ENCODE measurements at places on chromosomes 13 and 19.
A peak's percentile ranks its signal among the peaks of the same experiment; 100 is the strongest.

DNA sequence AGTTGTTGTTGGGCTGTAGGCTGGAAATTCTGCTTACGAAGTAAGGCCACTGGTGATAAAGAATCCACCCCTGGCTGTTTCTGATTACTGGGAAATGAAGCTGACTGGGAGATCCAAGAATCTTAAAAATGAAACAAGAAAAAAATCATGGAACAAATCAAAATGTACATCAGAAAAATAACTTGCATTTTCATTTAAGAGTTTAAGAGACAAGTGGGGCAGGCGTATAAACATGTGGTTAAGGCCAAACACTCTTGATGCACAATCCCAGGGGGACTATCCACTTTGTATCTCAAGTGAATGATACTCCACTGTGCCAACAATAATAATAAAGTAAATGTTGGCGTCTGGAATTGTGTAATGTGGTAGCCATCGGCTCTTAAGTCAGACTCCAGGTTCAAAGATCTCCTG, 24.6 kb downstream of the ZMYM5 start:
- no peak for DNase-seq

DNA sequence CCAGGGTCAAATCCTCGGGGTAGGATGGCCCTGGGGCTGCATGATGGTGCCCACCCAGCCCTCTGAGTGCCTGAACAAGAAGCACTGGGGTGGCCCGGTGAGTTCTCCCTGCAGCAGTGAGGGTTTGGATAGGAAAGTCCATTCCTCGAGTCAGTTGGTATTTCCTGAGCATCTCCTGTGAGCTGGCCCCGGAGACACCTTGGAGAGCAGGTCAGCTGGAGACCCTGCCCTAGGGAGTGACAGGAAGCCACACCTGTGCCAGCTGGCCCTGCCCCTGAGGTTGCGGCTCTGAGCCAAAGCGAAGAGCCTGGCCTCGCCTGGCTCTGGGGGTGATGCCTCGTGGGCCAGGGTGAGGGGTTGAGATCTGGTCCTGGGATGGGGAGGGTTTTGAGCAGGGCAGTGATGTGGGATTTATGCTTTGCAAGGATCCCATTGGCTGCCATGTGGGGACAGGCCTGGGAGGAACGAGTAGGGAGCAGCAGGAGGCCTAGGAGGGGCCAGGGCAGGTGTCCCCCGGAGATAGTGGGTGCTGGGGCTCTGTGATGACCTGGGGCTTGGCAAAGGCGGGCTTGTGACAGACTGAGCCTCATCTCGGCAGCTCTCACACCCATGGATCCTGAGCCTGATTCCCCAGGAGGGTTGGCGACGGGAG, 16.0 kb downstream of the CRTC1 start:
- no peak for DNase-seq

DNA sequence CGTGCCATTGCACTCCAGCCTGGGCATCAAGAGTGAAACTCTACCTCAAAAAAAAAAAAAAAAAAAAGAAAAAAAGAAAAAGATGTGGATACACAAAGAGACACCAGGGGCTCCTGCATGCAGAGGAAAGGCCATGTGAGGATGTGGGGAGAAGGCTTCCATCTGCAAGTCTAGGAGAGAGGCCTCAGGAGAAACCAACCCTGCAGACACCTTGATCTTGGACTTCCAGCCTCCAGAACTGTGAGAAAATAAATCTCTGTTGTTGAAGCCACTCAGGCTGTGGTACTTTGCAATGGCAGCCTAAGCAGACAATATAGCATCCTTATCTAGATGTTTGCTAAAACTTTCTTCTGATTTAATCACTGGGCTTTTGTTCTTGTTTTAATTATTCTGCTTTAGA, 50.3 kb downstream of the POLR1D start:
- DNase-seq, result no peak

GRCh38 chr19:7191946-7192691, 102.1 kb downstream of the INSR start:
- no peak for DNase-seq

- no peak for DNase-seq
Observed at GRCh38 chr19:16141043-16141442, 2.4 kb upstream of the HSH2D start.

GRCh38 chr13:94080527-94080926, 399.0 kb downstream of the DCT start:
- no peak for DNase-seq

- no peak for DNase-seq
Observed at GRCh38 chr19:38535212-38535611, 82.5 kb downstream of the MAP4K1 start.

DNA sequence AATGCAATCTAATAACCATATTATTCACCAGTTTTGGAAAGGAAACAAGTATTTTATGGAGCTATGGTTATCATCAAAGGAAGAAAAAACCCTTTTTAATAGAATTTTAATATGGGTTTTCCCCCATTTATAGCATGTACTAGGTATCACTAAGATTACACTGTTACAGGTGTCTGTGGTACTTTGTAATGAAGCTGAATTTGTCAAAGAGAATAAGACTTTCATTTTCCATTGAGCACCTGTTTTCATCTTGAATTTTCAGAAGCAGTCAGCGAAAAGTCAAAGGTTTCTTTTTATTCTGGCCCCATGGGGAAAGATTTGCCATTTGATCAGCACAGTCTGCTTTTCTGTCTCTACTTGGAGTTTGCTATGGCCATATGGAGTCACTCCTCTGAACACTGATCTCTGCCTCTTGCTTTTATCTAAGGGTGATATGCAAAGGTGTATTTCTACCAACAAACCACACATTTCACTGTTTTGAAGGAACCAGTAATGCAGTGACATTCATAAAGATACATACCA, 590.0 kb downstream of the DCT start:
- DNase-seq, result no peak

GRCh38 chr13:80265348-80265747, 75.6 kb downstream of the SPRY2 start:
- no peak for DNase-seq

GRCh38 chr19:47032171-47032811, 12.7 kb downstream of the NPAS1 start:
- DNase-seq, result peak; percentile 79

DNA sequence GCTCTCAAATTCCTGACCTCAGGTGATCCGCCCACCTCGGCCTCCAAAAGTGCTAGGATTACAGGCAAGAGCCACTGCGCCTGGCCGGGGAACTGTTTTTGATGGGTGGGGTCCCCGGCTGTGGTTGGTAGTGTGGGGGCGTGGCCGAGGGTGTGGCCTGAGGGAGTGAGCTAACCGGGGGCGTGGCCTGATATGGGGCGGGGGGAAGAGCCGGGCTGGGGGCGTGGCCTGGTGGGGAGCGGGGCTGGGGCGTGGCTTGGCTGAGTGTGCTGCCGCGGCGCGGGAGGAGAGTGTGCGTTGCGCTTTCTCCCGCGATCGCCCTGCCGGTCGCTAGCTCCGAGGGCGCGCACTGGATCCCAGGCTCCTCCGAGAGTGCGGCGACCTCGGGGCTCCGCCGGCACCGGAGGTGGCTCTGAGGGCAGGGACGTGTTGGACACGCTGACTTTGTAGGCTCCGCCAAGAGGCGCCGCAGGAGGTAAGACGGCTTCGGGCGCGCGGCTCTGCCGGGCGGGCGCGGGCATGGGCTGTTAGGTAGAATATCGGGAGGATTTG, at the start of gene SPATA13:
SPATA13 (plus strand) TSS at position 263 of the 552 bp plus-strand sequence. CDS start 62,210 bp downstream, outside the sequence.
- DNase-seq, result peak; percentile 83

- DNase-seq, result no peak
Observed at GRCh38 chr19:5844456-5845433, 5.2 kb upstream of the FUT6 start.

- DNase-seq, result no peak
Observed at GRCh38 chr13:19587635-19588300, 26.4 kb upstream of the TPTE2 start.

DNA sequence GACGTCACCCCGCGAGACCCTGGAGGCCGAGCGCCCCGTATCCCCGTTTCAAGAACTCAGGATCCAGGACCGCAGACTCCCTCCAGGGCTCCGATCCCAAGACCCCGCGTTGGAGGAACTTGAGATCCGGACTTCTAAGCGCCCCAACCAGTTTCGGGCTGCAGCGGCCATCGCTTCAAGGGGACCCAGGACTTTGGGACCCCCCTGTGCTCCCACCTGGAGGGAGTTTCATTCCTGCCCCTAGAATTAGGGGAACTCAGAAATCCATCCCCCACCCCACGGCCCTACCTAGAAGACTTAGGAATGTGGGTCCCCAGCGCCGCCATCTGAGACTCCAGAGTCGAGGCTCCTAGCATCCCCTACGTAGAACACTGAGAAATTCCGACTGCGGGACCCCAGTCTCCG, 400 bp downstream of the PLEKHG2 start:
- no peak for DNase-seq

DNA sequence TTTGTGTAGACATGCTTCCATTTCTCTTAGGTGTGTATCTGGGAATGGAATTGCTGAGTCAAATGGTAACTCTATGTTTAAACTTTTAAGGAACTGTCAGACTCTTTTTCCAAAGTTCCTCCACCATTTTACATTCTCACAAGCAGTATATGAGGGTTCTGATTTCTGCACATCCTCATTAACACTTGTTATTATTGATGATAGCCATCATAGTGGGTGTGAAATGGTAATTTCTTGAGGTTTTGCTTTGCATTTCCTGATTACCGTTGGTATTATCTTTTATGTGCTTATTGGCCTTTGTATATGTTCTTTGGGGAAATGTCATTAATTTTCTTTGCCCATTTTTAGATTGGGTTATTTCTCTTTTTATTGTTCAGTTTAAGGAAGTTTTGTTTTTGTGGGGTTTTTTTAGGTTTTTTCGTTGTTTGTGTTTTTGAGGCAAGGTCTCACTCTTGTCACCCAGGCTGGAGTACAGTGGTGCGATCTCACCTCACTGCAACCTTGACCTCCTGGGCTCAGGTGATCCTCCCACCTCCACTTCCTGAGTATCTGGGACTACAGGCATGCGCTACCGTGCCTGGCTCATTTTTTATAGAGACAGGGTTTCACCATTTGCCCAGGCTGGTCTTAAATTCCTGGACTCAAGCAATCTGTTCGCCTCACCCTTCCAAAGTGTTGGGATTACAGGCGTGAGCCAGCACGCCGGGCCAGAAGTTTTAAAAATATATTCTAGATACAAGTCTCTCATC, 34.3 kb downstream of the NAA16 start:
- DNase-seq, result no peak

DNA sequence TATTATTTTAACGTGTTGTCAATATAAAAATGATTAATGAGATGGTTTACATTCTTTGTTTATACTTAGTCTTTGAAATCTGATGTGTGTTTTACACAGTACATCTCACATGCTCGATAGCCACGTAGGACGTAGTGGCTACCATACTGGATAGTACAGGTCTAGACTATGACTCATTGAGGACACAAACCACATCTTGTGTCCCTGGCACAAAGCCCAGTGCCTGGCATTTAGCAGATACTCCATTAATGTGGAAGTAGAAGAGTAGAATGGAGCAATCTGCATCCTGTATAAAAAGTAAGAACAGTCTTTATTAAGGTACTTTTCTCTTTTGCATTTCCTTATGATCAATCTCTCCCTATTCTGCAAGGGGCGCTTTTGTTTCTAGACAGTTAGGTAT, 49.0 kb upstream of the FRY start:
- DNase-seq, result peak; percentile 45

DNA sequence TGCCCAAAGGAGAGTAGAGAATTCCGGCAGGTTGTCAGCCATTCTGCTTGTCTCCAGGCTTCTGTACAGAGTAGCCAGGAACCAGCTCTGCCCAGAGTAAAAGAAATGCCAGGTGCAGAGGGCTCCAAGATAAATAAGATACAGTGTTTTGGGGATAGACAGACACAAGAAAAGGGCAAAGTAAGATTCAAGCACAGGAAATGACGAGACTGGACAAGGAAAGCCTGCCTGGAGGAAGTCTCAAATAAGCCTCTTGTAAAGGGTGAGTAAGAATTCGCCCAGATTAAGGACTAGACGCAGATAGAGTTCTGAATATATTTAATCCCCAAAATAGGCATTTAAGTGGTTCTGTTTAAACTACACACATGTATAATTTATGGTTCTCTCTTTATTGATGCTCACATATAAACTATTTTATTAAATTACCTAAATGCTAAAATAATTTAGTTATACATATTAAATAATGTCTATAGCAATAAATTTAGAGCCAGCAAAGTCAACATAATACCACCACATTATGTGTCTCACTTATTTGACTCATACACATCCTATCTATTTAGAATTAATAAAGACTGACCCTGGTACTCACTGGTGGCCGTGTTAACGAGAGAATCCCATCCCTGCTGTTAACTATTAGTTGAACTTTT, 98.4 kb upstream of the RAP2A start:
- DNase-seq, result no peak

DNA sequence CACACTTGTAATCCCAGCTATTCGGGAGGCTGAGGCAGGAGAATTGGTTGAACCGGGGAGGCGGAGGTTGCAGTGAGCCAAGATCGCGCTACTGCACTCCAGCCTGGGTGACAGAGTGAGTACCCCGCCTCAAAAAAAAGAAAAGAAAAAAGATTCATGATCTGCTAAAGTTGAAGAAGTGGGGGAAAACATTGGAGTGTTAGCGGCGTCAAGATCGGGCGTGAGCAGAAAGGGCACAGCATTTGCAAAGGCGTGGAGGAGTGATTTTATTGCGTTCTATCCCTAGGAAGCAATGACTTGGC, 874 bp upstream of the DNM2 start:
- DNase-seq, result no peak

- no peak for DNase-seq
Observed at GRCh38 chr13:60862036-60862435, 465.0 kb downstream of the TDRD3 start.

DNA sequence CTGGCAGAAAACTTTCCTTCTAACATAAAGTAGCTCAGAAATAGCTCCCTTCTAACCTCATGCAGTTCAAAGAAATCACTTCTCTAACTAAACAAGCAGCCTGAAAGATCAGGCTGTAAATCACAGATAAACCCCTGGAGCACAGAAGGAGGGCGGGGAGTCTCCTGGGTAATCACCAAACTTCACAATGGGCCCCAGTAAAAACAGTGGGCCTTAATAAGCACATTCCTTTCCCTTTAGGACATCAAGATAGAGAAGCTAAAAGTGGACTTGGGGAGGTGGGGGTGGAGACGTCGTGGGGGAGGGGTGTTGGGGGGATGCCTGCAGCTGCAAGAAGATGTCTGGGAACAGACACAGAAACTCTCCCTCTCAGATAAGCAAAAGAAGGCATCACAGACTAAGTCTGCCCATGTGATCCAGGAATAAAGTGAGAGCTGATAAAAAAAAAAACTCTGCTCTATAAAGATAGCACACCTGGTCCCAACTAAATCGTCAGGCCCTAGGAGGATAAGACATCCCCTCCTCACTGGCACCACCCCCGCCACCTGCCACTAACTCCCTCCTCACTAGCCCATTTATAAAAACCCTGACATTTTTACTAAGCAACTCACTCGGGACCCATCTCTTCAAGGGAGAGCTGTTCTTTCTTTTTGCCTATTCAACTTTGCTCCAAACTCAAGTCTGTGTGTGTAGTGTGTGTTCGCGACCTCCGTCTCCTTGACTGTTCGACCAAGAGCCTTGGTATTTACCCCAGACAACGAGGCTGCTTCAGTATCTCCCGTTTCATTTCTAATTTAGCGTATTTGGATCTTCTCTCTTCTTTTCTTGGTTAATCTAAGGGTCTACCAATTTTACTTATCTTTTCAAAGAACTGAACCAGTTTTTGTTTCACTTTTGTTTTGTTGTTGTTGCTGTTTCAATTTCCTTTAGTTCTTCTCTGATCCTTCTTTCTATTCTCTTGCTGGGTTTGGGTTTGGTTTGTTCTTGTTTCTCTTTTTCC, 31.7 kb downstream of the DNAJC15 start:
- no peak for DNase-seq
